ENCODE measurements at places on chromosomes 4 and X.

- DNase-seq: no peak
These were observed 662.2 kb upstream of the BOD1L1 start for GRCh38 chr4:14289708-14290107.

- no peak for DNase-seq
These were observed 23.9 kb downstream of the FBXO8 start for GRCh38 chr4:174259580-174259979.

DNA sequence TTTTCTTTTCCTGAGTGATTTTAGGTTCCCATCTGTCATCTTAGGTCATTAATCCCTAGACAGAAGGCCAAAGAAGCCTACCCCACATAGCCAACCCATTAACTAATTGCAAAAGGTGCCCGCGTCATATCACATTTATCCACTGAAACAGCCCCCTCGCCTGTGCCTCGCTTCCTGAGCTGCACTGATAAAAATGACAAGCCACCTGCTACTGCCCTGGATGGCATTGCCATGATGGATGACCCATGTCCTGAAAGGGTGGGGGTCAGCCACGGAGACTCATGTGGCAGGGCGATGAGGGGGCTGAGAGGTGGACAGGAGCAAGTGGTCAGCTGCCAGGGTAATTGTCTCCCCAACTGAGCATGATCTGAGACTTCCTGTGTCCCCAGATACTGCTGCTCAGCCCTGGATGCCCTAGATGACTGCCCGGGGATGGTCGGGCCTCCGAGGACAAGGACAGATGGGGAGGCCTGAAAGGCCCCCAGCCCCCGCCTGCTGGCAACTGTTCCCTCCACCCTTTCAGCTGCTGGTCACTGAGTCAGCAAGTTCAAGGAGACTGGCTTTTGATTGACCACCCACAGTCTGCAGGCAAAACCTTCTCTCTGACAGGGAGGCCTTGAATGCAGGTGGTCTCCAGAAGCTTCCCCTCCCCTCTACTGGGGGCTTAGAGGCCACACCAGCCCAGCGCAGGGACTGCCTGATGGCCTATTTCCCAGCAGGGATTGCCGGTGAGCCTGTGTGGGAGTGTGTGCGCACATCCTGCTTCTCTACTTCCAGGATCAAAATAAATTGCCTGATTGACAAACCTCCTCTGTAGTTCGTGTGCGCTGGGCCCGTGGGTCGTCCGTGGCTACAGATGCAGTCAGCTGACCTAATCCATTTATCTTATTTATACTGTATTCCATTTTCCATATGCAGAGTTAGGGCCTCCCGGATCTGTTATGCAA lies 496.3 kb downstream of the BCOR start:
- DNase-seq: no peak

- no peak for DNase-seq
These were observed 22.1 kb downstream of the TNIP2 start for GRCh38 chr4:2733844-2734574.

- DNase-seq: no peak
These were observed 557 bp upstream of the FAM53A start for GRCh38 chr4:1684506-1685234.

DNA sequence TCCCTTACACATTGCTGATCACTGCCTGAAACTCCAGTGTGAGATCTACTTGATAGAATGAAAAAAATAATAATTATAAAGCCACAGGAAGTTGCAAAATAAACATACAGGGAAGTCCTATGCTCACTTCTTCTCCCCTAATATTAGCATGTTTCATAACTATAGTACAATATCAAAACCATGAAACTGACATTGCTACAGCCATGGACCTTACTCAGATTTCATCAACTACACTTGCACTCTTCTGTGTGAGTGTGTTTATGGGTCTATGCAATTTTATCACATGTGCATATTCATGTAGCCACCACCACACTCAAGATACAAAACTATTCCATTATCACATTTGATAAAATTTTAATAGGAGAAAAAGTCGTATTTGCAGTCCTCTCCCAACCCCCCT lies 57.3 kb downstream of the SPINK2 start:
- DNase-seq: no peak

DNA sequence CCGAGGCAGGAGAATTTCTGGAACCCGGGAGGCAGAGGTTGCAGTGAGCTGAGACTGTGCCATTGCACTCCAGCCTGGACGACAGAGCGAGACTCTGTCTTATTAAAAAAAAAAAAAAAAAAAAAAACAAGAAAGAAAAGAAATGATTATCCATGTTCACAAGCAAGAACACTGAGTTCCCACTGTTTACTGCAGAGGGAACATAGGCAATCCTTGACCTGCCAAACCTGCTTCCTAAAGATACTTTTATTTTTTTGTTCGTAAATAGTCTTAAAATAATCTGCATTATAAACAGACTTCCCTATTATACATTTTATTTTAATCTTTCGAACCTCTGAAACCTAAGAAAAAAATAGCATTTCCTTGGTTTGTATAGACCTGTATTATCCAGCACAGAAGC lies 50.6 kb upstream of the TBC1D14 start:
- DNase-seq: no peak

- DNase-seq: no peak
These were observed 47.7 kb upstream of the FAT4 start for GRCh38 chr4:125266901-125267604.

GRCh38 chrX:3165808-3166207 lies 124.5 kb downstream of the ARSF start:
- DNase-seq: no peak

DNA sequence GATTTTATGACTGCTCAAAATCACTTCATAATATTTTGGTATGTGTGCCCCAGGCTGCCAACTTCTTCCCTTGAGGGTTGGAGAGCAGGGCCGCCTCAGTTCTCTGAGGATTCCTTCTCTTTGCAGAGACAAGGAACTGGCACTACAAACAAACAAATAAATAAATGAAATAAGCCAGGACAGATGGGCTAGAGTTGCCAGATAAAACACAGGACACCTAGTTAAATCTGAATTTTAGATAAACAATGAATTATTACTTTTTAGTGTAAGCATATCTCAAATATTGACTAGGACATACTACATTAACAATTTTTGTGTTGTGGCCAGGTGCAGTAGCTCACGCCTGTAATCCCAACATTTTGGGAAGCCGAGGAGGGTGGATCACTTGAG lies 122.5 kb downstream of the FHDC1 start:
- no peak for DNase-seq

DNA sequence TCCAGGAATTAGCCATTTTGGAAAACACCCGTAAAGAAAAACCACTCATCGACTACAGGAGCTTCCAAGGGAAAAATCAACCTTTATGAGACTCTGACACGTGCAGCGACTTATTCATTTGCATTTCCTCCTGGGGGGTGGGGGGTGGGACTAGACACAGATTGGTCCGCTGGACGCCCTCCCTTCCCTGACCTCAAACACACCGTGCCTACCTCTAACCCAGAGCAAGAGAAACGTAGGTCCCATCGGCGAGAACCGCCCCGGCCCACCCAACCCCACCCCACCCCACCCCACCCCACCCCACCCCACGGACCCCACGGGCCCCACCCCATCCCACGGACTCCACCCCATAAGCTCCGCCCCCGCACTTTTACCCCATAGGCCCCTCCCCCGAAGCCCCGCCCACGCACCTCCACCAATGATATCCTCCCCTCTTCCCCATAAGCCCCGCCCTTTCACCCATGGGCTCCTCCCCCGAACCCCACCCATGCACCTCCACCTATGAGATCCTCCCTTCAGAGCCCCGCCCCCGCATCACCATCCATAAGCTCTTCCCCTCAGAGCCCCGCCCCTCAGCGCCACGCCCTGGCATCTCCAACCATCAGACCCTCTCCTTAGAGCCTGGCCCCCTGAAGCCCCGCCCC lies 1.1 kb downstream of the GTPBP6 start:
- no peak for DNase-seq

GRCh38 chrX:124209792-124210576 lies 122.5 kb upstream of the TEX13D start:
- no peak for DNase-seq

- DNase-seq: no peak
These were observed 66.4 kb upstream of the SCML1 start for GRCh38 chrX:17670874-17671273.

GRCh38 chr4:99458911-99459447 lies 23.8 kb upstream of the ADH7 start:
- DNase-seq: no peak

- no peak for DNase-seq
These were observed 7.4 kb downstream of the CORIN start for GRCh38 chr4:47830265-47831025.

GRCh38 chrX:11053351-11053750 lies 57.8 kb upstream of the HCCS start:
- no peak for DNase-seq

- DNase-seq: no peak
These were observed 8.2 kb upstream of the TRAM1L1 start for GRCh38 chr4:117093571-117093970.

- DNase-seq: no peak
These were observed 38.8 kb upstream of the TRPC5OS start for GRCh38 chrX:111837197-111837596.

All from erythroblast (primary cell).